ENCODE measurements at places on chromosomes 16 and 17. TPM values are rescaled to one million over a fixed set of nuclear protein-coding genes. Genes with fewer than 3 reads are reported as not detected.

The ZP2 gene
- total RNA-seq, result not detected

- no peak for DNase-seq
These were observed 20.8 kb upstream of the PIK3R5 start for GRCh38 chr17:8986295-8986694.

DNA sequence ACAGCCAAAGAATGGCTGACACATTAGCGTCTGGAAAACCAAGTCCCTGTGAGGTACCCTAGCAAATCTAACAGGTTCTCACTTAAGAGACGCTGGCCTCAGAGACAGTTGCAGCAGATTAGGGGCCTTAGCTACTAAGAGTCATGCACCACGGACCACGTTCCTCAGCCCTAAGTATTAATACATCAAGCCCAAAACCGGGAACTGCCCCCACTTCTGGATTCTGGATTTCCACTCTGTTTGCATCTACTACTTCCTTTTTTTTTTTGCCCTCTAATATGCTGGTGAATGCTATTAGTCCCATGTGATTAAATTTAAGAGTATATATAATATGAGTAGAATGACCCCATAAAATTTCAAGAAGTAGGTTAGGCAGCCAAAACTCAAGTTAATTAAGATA is 775 bp upstream of the TERB1 start:
- DNase-seq, result no peak

DNA sequence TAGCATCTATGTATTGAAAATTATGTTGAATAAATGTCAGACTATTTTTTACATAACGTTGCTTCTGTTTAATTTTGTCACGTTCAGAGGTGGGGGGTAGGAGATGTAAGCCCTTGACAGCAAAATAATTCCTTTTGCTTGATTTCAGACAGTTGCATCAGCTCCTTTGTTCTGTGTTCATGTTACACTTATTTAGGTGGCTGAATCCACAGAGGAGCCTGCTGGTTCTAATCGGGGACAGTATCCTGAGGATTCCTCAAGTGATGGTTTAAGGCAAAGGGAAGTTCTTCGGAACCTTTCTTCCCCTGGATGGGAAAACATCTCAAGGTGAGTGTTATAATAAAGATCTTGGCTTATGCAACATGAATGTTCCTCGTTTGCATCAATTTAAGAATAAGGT is 4.5 kb downstream of the HERPUD1 start:
- no peak for DNase-seq

GRCh38 chr17:35152421-35153140 is 5.0 kb downstream of the UNC45B start:
- no peak for DNase-seq

GRCh38 chr17:40419559-40420331 is 2.0 kb upstream of the TOP2A start:
- DNase-seq, result no peak

GRCh38 chr16:59432276-59432675 is 698.2 kb upstream of the GOT2 start:
- no peak for DNase-seq

- no peak for DNase-seq
These were observed 15.3 kb upstream of the GNA13 start for GRCh38 chr17:65071861-65072260.

DNA sequence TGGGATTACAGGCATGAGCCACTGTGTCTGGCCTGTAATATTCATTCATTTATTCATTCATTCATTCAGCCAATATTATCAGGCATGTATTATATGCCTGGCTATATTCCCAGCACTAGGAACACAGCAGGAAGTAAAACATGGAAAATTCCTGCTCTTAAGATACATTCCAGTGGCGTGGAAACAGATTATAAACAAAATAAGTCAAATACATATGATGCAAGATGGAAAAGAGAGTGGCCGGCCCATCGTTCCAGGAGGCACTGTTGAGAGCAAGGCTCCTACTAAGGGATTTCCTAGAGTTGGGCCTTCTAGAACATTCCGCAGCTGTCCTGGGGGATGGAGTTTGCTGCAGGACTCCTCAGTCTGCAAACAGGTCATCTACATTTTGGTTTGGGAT is 17.7 kb downstream of the ADCY9 start:
- DNase-seq, result no peak

DNA sequence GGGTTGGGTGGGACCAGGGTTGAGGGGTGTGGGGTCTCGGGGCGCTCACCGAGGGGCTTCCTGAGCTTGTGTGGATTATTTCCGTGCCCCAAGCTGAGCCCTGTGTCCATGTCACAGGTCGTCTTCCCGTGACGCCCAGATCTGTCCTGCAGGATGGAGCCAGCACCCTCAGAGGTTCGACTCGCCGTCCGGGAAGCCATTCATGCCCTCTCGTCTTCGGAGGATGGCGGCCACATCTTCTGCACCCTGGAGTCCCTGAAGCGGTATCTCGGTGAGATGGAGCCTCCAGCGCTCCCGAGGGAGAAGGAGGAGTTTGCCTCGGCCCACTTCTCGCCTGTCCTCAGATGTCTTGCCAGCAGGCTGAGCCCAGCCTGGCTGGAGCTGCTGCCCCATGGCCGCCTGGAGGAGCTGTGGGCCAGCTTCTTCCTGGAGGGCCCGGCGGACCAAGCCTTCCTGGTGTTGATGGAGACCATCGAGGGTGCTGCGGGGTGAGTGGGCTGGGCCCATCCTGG is 1.0 kb downstream of the TELO2 start:
- peak; percentile 81 for DNase-seq

GRCh38 chr16:48335961-48336360 is 49.3 kb downstream of the SIAH1 start:
- no peak for DNase-seq

DNA sequence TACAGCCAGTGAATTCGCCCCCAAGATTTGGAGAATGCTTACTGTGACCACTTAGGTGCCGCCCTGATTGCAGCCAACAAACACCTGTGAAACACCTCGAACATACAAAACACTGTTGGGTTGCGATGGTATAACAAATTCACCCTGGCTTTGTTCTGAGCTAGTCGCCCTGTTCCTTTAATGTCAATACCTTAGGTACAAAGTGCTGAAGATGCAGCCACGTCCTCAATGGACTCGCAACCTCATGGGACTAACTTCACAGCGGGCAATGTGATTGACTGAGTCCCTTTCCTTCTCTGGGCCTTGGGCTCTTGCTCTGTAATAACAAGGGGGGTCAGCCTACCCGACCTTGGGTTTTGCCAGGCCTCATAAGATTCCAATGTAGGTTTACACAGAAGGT is 28.9 kb upstream of the GOSR2 start:
- DNase-seq, result no peak

The EVPLL gene
- total RNA-seq, result not detected

The GPR139 gene
- total RNA-seq, result not detected

The CEP295NL gene
- total RNA-seq, result 0.60 TPM

- DNase-seq, result peak; percentile 22
These were observed 60.0 kb upstream of the CHMP6 start for GRCh38 chr17:80931421-80932265.

The NIP7 gene
- total RNA-seq, result 9.6 TPM

The DNAJA2 gene
- 86.3 TPM for total RNA-seq

DNA sequence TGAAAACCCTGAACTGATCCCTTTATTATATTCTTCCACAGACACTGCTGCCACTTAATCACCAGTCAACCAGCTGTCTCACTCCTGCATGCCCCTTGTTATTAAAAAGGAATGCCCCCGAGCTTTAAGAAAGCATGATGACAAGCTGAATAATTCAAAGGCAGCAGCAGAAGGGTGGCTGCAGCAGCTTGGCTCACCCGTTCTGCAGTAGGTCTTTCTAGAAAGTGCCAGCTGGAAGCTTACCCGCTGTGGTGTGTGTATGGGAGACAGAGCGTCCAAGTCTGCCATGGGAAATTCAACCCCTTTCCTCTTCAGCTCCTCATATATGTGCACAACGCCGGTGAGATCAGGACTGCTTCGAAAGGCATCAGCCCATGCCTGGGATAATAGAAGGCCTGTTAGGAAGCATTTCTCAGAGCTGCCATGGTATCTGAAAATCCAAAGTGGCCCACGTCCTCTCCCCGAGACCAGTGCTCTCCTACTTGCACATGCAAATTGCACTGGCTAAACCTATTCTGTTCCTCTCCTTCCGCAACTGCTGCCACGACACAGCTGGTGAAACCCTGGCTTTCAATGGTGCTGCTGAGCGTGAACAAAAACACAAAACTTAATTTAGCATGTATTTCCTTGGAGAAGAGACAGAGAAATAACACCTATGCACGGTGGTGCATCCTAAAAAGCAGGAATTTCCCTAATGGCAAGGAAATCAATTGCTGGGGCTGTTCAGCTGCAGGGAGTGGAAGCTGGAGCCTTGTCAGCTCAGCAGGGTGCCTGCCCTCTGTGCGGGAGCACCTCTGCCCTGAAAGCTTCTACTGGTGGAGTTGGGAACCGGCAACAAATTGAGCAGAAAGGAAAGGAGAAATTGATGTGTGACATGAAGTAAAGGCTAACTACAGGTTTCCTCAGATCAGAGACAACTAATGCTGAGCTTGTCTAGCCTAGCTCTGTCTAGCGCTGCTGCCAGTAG is 47.9 kb upstream of the SREBF1 start:
- DNase-seq, result no peak

The SMARCD2 gene
- total RNA-seq, result 29.2 TPM

GRCh38 chr16:11585460-11586377 is 1.0 kb downstream of the LITAF start:
- DNase-seq, result no peak

DNA sequence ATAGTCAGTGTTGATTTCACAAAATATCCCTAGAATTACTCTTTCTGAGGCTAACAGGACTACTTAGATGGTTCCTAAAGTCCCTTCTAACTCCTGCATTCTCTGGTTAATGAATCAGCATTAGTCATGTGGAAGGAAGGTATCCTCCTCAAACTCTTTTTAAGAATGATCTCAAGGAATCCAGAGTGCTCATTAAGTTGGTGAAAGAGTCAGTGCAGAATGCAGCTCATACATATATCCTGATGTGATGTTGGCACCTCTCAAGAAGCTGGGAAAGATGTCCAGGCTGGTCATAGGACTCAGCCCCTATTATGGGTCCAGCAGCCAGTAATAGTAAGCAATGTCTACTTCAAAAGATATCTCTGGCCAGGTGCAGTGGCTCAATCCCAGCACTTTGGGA is 65.5 kb downstream of the PIGL start:
- DNase-seq, result no peak

DNA sequence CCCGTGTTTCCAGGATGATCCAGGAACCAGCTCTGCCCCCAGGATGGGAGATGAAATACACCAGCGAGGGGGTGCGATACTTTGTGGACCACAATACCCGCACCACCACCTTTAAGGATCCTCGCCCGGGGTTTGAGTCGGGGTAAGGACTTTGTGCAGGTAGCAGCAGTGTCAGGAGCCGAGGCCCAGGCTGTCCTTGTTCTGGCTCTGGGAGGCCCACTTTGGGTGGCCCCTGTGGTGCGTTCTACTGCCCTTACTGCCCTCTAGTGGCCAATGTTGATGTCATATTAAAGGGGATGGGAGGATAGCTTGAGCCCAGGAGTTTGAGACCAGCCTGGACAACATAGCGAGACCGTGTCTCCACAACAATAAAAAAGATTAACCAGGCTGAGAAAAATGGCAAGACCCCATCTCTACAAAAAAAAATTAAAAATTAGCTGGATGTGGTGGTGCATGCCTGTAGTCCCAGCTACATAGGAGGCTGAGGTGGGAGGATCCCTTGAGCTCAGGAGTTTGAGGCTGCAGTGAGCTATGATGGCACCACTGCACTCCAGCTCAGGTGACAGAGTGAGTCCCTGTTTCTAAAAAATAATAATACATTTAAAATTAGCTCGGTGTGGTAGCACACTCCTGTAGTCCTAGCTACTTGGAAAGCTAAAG is 20.9 kb upstream of the CLEC18A start:
- no peak for DNase-seq

DNA sequence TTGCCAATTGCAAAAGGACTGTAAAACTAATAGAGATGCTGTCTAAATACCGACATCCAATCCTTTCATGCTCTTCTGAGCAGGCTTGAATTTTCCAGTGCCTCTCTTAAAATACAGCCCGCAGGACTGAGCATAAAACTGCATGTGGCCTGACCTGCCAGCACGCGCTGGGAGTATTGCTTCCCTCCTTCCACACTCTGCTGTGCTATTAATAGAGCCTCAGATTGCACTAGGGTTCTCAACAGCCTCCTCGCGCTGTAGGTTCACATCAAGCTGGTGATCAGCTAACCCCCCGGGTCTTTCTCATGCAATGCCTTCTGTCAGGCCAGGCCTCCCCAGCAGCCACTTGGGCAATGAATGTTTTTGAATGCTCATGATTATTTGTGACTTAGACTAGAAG is 14.2 kb upstream of the MSI2 start:
- no peak for DNase-seq

The ORMDL3 gene
- 34.7 TPM for total RNA-seq

- no peak for DNase-seq
These were observed 356.6 kb upstream of the XYLT1 start for GRCh38 chr16:17827313-17827712.

The TNFRSF13B gene
- total RNA-seq, result not detected

DNA sequence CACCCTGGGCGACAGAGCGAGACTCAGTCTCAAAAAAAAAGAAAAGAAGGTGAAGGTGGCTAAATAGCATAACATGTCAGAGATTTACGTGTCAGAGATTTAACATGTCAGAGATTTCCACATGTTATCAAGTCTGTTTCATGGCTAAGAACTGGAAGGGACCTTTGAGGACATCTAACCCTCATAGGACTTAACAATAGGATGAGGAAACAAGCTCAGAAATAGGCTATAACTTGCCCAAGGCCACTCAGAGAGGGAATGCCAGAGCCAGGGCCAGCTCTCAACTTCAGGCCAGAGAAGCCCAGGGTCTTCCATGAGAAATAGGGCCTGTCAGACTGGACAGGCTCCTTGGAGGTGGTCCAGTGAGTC is 26.8 kb upstream of the ZNF629 start:
- DNase-seq, result no peak

DNA sequence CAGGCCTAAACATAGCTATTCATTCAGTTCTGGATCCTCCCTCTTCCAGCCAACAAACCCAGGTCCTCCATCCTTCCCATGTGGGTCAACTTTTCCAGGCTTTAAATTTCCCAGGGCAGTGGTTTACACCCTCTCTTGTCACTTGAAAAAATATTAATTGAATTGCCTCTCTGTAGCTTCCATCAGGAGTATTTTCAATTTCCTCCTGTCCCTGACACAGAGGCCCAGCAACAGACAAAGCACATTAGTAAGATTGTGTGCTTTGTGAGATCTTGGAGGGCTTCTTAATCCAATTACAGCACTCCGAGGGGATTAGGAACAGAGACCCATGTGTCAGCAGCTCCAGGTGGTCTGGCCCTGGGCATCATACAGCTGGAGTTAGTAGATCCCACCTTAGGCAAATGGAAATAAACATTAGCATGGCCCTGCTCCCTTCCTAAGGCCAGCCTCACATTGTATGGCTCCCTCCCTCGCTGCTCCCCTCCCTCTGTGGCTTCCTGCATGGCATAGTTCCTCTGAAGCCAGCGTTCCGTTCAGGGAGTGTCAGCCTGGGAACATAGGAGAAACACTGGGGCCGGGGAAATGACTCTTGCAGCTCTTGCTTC is 132.7 kb upstream of the HSBP1 start:
- no peak for DNase-seq
